GM19239 (cell line): ENCODE measurements at places on chromosomes 1 and 21.

- no peak for DNase-seq
Measured at GRCh38 chr1:243496187-243496646, 240.4 kb downstream of the SDCCAG8 start.

GRCh38 chr1:182291584-182292192, 99.9 kb downstream of the GLUL start:
- no peak for DNase-seq

DNA sequence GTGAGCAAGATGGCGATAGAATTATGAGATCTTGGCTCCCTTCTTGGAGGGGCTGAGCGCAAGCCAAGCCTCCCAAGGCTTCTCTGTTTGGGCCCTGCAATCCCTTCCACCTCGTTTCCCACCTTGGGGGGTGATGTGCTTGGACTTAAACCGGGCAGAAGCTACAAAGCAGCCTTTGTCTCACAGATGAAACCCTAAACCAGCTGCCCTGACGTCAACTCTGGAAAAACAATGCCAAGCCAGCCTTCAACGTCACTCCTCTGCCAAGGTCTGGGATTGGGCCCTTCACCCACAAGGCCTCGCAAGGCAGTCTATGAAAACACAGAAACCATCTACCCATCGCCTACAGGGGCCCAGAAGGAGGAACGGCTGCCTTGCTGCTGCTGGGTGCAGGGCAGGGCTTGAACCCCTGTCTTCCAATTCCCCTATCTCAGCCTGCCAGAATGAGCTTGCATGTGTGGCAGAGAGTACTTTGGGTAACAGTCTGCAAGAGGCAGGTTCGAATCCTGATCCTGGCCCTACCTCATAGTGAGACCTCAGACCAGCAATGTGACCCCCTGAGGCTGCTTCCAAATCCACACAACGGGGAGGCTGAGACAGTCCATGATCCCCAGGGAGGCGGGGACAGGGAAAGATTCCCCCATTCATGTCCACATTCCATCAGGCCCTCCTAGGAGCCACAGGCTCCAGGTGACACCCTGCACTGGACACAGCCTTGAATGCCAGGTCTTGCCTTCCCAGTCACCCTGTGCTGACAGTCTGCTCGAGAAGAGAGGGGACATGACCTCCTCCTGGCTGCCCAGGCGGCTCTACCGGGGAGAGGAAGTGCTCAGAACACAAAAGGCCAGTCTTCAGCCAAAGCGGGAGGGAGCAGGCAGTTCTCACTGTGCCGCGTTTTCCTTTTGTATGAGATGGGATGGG, 15.0 kb downstream of the IFFO2 start:
- DNase-seq = no peak

DNA sequence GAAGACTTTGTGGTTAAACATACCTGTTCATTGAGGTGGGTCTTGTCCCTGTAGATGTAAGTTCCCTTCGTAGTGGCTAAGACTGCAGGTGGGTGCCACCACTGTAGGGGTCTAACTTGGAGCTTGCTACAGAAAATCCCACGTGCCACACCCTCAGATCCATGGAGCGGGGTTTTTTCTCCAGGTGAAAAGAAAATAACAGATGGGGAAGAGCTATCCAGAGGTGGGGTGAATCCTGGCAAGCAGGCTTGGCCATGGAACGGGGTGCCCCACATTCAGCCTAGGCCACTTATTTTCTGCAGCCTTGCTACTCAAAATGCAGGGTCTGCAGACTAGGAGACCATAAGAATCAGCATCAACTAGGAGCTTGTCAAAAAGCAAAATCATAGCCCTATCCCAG, 24.0 kb downstream of the EXOC8 start:
- DNase-seq = no peak

DNA sequence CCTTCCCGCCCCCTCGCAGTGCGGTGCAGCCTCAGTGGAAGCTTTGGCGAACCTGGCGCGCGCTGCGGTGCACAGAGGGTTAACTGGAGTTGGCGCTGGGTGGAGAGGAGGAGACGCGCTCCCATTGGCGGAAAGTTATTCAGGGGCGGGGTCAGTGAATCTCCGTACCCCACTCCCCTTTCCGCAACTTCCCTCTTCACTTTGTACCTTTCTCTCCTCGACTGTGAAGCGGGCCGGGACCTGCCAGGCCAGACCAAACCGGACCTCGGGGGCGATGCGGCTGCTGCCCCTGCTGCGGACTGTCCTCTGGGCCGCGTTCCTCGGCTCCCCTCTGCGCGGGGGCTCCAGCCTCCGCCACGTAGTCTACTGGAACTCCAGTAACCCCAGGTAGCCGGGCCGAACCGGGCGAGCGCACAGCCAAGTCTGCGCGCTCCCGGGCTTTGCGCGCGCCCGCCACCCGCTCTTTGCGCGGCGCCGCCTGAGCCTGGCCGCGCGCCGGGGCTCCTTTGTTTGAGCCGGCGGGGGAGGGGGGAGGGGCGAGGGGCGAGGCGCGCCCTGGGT, at the start of gene EFNA4:
Gene EFNA4 (plus strand): TSS at position 191 of the 561 bp plus-strand sequence. CDS start 84 bp downstream, at position 275.
- DNase-seq = peak; percentile 92

DNA sequence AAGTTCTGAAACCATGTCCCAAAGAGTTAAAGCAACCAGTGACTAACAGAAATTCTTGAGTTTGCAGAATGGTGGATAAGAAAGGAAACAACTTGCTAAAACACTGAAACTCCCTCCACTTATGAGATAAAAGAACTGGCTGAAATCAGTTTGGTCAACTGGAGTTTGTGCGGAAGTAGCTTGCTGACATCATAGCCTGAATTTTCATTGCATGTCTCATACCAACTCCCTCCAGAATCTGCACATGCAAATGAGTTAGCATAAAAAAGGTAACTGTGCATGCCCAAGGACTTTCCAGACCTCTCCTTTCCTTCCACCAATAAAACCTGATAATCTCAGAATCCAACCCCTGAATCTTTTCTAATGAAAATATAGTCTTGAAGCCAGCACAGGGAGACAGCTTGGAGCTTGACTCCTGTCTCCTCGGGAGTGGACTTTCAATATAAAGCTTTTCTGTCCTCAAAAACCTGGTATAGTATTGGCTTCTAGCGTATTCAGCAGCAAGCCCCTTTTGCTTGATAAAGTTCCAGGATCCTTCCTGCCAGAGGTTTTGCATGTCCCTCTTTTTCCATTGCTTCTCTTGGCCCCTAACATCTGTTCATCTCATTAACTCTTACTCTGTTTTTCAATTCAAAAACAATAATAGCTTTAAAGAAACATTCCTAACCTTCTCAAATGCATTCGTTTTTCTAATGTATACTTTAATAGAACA, 785.8 kb upstream of the ADGRL4 start:
- DNase-seq = no peak

DNA sequence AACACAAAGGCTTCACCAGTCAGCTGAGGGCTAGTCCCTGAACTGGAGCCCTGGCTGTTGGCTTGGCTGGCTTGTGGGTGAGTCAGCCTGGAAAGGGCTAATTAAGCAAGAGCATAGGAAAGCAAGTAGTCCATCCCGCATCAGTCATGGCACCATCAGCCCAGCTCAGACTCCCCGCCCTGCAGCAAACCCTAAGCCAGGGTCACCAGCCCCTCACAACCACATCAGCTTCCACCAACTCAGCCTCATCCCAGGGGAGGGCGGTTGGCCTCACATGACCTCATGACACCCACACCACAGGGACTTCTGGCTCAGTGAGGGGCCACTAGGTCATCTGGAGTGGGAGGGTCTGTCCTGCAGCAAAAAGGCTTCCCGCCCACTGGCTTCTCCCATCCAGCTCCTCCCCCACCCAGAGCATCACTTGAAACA, 7.0 kb upstream of the SPATC1L start:
- no peak for DNase-seq

DNA sequence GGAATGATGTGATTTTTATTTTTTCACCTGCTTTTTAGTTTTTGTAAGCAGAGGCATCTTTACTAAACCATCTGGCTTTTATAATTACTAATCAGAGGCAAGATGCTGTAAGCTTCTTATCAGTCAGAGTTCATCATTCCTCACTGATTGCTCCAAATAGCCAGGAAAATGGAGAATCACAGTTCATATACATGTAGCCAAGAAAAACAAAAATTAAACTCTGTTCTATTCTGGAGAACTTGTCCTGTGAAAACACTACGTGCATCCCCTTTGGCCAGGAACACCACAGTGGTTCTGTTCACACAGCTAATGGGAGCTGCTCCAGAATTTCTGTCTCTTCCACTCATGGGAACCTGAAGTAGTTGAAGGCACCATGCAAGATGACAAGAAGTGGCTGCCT, 725.5 kb upstream of the CHRM3 start:
- no peak for DNase-seq

- no peak for DNase-seq
Measured at GRCh38 chr1:91604632-91605031, 104.0 kb downstream of the CDC7 start.

- DNase-seq = no peak
Measured at GRCh38 chr1:230584660-230585059, 57.6 kb upstream of the COG2 start.

DNA sequence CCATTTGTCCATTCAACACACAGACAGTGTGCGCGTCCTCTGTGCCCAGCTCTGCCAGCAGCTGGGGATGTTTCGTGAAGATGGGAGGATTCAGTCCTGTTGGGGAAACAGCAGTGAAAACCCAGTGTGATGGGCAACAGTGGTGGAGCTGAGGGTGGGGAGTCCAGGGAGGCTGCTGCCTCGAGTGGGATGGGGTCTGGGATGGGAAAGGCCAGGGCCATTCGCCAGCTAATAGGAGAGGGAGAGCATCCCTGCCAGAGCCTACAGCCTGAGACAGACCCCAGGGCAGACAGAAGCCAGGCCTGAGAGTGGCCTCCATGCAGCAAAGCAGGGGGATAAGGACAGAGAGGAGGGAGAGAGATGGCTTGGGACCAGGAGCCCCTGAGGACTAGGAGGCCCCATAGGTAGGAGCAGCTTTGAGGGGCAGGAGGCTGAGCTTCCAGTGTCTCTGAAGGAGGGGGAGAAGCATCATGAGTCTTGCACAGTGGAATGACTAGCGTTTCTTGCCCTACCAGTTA, 252.6 kb downstream of the NPHP4 start:
- no peak for DNase-seq

GRCh38 chr1:116411784-116412479, 38.9 kb downstream of the ATP1A1 start:
- DNase-seq = no peak

GRCh38 chr1:89578946-89579684, 53.8 kb upstream of the LRRC8C start:
- no peak for DNase-seq

- DNase-seq = no peak
Measured at GRCh38 chr1:69861641-69862040, 293.9 kb downstream of the LRRC7 start.

- no peak for DNase-seq
Measured at GRCh38 chr1:29981586-29982239, 741.7 kb downstream of the MATN1 start.

DNA sequence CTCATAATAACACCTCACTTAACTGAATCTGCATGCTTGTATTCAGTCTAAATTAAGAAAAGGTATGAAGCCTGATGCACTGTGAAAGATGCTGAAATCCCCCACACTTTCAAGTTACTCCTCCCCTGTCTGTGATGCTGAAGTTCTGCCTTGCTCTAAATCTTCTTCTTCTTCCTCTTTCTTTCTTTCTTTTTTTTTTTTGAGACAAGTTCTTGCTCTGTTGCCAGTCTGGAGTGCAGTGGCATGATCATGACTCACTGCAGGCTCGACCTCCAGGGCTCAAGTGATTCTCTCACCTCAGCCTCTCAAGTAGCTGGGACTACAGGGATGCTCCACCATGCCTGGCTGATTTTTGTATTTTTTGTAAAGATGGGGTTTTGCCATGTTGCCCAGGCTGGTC, 231.0 kb upstream of the B3GALT2 start:
- DNase-seq = no peak

- DNase-seq = no peak
Measured at GRCh38 chr1:55217226-55217986, 2.2 kb upstream of the USP24 start.

- no peak for DNase-seq
Measured at GRCh38 chr1:102466487-102466886, 469.8 kb upstream of the OLFM3 start.

DNA sequence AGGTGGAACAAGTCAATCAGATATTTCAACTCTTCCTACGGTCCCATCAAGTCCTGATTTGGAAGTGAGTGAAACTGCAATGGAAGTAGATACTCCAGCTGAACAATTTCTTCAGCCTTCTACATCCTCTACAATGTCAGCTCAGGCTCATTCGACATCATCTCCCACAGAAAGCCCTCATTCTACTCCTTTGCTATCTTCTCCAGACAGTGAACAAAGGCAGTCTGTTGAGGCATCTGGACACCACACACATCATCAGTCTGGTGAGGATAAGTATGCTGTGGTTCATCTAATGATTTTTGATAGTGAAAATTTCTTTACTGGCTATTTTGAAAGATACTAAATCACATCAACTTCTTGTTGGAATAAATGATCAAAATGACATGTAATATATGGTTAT, 67.7 kb upstream of the MPC2 start:
- no peak for DNase-seq

DNA sequence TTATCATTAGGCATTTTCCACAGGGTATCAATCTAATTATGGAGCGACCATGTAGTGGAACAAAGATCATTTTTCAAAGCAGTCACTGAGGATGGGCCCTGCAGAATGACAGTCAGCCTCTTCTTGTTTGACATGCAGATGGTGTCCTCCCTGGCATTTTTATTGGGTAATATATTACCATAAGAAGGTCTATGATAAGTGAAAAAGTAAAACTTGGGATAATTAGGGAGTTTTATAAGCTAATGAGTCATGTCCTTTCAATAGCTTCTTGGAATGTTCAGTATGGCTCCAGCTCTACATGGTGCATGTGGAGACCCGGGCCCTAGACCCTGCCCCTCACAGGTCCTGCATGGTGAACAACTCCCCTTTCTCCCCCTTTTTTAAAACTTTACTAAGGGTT, 232.2 kb upstream of the COA6 start:
- no peak for DNase-seq

DNA sequence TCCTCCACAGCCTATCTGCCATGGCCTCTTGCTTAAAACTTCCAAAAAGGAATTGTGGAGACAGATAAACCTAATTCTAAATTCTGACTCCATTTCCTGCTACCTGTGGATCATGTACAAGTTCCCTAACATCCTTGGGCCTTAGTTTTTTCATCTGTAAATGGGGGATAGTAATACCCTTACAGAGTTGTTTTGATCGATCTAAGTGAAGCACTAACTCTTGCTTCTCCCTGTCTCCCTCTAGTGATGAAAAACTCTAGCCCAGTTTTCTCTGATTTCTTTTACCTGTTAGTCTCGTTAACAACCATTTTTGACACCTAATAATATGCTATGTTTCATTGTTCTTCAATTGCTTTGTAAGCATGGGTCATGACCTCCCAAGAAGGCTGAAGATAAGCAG, 65.9 kb downstream of the TM2D1 start:
- DNase-seq = no peak

GRCh38 chr21:32256873-32257620, 21.8 kb downstream of the MIS18A start:
- DNase-seq = no peak
